PC-9 (cell line): ENCODE measurements at places on chromosomes 2 and 18. TPM values are rescaled to one million over a fixed set of nuclear protein-coding genes. Genes with fewer than 3 reads are reported as not detected.
A peak's percentile ranks its signal among the peaks of the same experiment; 100 is the strongest.

The FIGLA gene
- not detected in 2 replicates for total RNA-seq

The PER2 gene
- 18.9 and 22.9 TPM in 2 replicates for total RNA-seq

The TEX44 gene
- not detected in 2 replicates for total RNA-seq

GRCh38 chr2:218286570-218287459 lies 5.5 kb downstream of the TMBIM1 start:
- no peaks in the 10 kb centered on the region for H3K36me3 ChIP-seq
- peak overlapping the region; percentile 98 for H3K27ac ChIP-seq
- peaks cover 91% of the 10 kb centered on the region for H3K4me1 ChIP-seq
- H3K27me3 ChIP-seq, result no peaks in the 10 kb centered on the region
- H3K4me3 ChIP-seq, result peak overlapping the region; percentile 56

DNA sequence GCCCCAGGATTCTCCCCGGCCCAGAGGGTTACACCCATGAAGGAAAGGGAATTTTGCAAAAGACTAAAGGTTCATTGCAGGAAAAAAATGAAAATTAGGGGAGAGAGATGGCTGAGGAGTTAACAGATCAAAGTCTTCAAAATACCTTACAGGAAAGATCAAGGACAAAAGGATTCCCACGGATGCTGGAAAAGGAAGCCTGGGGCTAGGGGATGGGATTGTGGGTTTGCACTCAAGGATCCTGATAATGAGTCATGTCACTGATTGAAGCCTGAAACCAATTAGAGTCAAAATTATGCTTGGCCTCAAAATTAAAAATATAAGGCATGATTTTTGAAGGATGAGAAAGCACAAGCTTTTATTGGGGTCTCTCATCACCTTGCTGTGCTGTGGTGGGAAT lies 32.6 kb upstream of the COPS8 start:
- H3K27me3 ChIP-seq, result peaks cover 73% of the 10 kb centered on the region
- no peaks in the 10 kb centered on the region for H3K36me3 ChIP-seq
- H3K27ac ChIP-seq, result no peak overlapping the region
- no peak overlapping the region for H3K4me3 ChIP-seq
- DNase-seq, result no peak

DNA sequence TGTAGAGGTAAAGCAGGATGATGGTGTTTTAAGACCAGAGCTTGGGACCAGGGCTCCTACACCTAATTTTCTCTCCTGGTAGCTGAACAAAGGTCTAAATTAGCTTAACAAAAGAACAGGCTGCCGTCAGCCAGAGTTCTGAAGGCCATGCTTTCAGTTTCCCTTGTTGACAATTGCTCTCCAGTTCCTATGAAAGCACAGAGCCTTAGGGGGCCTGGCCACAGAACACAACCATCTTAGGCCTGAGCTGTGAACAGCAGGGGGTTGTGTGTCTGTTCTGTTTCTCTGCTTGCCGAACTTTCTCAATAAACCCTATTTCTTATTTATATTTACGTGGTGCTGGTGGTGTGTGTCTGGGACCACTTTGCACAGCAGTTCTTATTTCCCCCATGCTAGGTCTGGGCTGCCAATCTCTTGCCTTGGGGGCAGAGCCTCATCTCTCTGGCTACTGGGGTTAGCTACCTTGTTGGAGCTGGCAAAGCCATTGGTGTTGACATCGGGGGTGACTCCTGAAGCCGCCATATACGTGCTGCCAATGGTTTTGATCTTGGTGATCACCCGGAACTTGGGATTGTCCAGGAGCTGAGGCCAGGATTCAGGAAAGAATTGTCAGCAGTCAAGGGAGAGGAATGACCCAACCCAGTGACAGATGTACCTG lies 29.0 kb downstream of the CENPO start:
- H3K4me1 ChIP-seq, result no peaks in the 10 kb centered on the region
- H3K27ac ChIP-seq, result no peak overlapping the region
- H3K4me3 ChIP-seq, result no peak overlapping the region
- no peaks in the 10 kb centered on the region for H3K27me3 ChIP-seq

GRCh38 chr2:47631792-47632398 lies 151.1 kb upstream of the MSH6 start:
- H3K27me3 ChIP-seq, result no peaks in the 10 kb centered on the region
- no peaks in the 10 kb centered on the region for H3K36me3 ChIP-seq
- H3K4me1 ChIP-seq, result peaks cover 26% of the 10 kb centered on the region
- peak overlapping the region; percentile 56 for H3K27ac ChIP-seq

DNA sequence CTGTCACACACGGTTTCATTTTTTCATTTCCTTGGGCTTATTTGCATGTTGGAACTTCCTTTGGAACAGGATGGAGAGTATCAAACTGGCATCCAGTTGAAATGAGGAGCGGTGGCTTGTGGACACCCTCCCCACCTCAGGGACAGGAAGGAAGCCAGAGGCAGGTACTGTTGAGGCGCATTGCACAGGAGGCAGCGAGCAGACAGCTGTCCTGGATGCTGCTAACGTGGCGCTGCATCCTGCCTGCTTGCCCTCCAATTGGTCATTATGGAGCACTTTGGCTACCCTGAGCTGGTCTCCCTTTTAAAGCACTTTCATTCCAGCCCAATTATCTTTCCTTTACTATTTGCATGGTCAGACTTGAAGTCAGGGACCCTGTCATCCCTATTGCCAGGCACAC lies 80.7 kb upstream of the ITGA4 start:
- no peaks in the 10 kb centered on the region for H3K36me3 ChIP-seq
- H3K4me3 ChIP-seq, result no peak overlapping the region
- peaks cover 8% of the 10 kb centered on the region for H3K4me1 ChIP-seq
- H3K27ac ChIP-seq, result no peak overlapping the region
- no peak for DNase-seq
- H3K27me3 ChIP-seq, result no peaks in the 10 kb centered on the region

DNA sequence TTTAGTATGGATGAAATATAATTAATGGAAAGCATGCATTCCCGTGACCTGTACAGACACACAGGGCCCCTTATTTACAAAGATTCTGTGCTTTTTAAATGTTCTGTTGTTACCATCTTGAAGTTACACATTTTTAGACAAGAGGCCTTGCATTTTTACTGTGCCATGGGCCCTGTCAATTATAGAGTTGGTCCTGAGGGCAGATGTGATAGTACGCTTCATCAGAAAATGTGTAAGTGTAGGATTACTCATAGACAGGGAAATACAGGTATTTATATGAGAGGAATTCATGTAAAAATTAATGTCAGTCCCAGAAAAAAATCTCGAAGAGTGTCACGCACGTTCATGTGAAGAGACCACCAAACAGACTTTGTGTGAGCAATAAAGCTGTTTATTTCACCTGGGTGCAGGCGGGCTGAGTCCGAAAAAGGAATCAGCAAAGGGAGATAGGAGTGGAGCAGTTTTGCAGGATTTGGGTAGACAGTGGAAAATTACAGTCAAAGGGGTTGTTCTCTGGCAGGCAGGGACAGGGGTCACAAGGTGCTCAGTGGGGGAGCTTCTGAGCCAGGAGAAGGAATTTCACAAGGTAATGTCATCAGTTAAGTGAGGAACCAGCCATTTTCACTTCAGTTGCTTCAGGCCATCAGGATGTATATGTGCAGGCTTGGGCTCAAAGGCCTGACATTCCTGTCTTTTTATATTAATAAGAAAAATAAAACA lies 12.2 kb upstream of the ALPK2 start:
- peak overlapping the region; percentile 66 for H3K27ac ChIP-seq
- no peaks in the 10 kb centered on the region for H3K36me3 ChIP-seq

GRCh38 chr2:21643180-21643579 lies 519.4 kb downstream of the TDRD15 start:
- H3K36me3 ChIP-seq, result no peaks in the 10 kb centered on the region
- H3K4me1 ChIP-seq, result no peaks in the 10 kb centered on the region
- H3K27ac ChIP-seq, result no peak overlapping the region

GRCh38 chr2:235934774-235935484 lies 233.3 kb downstream of the GBX2 start:
- H3K36me3 ChIP-seq, result peaks cover 21% of the 10 kb centered on the region
- H3K4me3 ChIP-seq, result no peak overlapping the region

DNA sequence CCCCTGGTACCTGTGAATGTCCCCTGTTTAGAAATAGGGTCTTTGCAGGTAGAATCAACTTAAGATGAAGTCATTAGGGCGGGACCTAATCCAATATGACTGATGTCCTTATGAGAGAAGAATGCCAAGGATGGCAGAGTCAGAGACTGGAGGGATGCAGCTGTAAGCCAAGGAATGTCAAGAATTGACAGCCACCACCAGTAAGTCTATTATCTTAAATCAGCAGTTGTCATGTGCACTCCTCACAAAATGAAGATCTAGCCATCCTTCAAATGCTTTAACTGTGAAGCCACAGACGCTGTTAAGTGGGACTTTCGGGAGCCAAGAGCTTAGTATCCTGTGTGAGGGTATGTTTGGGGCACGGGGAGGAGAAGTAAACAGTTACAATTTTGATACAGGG lies 83.2 kb downstream of the ITGA4 start:
- H3K4me1 ChIP-seq, result peaks cover 3% of the 10 kb centered on the region; the same call in 1 of the 2 replicates
- H3K36me3 ChIP-seq, result no peaks in the 10 kb centered on the region
- no peak overlapping the region for H3K4me3 ChIP-seq
- H3K27me3 ChIP-seq, result no peaks in the 10 kb centered on the region

DNA sequence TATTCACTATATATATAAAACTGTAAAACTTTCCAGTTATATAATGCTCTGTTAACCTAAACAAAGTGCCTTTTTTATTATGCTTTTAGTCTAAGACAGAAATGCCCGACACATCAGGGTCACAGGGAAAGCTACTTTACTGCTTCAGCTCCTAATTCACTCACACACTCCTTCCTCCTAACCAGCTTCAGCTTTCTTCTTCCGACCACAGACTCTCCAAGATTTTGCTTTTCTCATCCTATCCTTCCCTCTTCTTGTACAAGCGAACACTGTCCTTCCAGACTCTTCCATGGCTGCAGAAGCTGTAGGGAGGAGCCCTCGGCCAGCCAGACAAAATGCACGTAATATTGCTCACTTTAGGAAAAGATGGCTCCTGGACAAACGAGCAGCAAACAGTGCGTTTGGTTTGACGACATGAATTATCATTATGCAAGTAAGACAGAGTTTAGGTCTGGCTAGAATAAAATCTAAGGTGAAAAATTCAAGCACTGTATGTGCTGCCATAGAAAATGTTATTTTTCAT lies 47.5 kb upstream of the HNRNPA3 start:
- H3K4me3 ChIP-seq, result peak overlapping the region; percentile 37; the same call in 1 of the 2 replicates
- no peaks in the 10 kb centered on the region for H3K27me3 ChIP-seq
- peaks cover 60% of the 10 kb centered on the region for H3K4me1 ChIP-seq
- H3K36me3 ChIP-seq, result no peaks in the 10 kb centered on the region

DNA sequence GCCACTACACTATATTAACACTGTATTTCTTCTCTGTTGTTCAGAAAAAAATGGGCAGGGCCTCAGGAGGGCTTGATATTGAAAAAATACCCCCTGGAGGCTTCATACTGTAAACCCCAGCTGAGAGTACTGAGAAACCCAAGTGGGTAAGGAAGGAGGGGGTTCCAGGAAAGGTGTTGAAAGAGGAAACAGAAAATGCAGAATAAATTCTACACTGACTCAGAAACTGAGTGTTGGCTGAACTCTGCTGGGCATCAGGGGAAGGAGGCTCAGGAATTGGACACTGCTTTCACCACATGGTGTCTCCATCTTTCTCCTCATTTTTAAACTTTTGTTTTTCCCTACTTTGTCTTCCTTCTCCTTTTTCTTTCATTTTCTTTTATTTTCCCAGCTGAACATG lies 253.7 kb downstream of the DYM start:
- 0 out of 2 replicates have a peak overlapping the region, but pooled peaks have one; percentile 31 for H3K27ac ChIP-seq
- peaks cover 16% of the 10 kb centered on the region for H3K4me1 ChIP-seq
- H3K4me3 ChIP-seq, result no peak overlapping the region
- H3K36me3 ChIP-seq, result no peaks in the 10 kb centered on the region
- H3K27me3 ChIP-seq, result no peaks in the 10 kb centered on the region
